ENCODE measurements at places on chromosomes 5 and 9.

DNA sequence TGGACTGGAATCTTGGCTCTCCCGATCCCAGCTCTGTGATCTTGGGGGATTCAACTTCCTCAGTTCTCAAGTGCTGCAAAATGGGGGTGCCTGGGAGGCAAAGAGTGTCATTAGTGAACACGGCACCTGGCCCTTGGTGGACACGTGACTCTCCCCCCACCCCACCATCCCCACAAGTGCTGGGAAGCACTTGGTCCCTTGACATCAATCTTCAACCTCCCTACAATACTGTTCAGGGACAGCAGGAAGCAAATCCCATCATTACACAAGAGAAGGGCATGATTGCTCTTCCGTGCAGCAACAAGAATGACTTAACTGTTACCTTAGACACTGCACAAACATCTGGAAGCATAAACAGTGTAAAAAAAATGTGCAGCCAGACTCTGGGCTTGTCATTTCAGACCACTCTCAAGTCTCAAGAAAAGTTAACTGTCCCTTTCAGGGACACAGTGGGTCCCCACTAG lies 61.4 kb downstream of the PSMB7 start:
- DNase-seq = no peak

DNA sequence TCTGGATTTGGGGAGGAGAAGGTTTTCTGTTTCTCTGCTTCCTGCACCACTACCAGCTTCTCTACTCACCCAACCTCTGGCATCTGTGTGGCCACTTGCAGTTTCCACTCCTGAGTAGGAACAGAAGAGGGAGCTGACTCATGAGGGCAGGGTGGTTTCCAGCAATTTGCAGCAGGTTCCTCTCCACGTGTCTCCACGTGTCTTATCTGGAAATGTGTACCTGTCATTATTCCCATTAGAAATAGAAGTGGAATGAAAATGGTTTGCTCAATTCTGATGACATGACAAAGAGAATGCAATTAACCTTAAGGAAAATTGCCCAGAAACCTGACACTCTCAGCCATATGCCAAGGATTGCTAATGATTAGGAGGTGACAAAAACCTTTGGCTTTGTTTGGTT lies 33.0 kb downstream of the EGFLAM start:
- DNase-seq = no peak

DNA sequence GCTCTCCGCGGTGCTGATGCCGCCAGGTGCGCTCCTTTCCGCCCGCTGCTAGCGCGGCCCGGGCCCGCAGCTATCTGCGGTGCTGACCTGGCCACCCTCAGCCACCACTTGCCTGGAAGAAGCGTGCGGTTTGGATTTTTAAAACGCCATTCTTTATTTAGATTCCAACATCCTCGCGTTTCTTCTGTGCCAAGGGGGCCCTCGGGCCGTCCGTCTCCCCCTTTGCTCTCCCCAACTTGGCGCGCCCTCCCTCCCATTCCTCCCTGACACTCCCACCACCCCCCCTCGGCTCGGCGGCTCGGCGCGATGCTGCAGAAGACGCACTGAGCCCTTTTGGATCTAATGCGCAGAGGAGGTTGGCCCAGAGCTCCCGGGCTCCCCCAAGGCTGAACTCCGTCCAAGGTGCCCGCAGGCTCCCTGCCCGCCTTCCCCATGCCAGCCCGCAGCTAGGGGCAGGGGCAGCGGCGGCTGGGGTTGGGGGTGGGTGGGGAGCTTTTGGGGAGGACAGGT lies at the start of gene BARHL1:
Gene BARHL1 (plus strand): TSS at position 331 of the 510 bp plus-strand sequence. CDS start 192 bp downstream, outside the sequence.
- DNase-seq = no peak

GRCh38 chr5:2909035-2909434 lies 157.6 kb upstream of the IRX2 start:
- DNase-seq = no peak

GRCh38 chr9:91053824-91054223 lies 252.2 kb downstream of the SYK start:
- no peak for DNase-seq

- DNase-seq = no peak
Observed at GRCh38 chr5:154076240-154076922, 37.6 kb downstream of the MFAP3 start.

DNA sequence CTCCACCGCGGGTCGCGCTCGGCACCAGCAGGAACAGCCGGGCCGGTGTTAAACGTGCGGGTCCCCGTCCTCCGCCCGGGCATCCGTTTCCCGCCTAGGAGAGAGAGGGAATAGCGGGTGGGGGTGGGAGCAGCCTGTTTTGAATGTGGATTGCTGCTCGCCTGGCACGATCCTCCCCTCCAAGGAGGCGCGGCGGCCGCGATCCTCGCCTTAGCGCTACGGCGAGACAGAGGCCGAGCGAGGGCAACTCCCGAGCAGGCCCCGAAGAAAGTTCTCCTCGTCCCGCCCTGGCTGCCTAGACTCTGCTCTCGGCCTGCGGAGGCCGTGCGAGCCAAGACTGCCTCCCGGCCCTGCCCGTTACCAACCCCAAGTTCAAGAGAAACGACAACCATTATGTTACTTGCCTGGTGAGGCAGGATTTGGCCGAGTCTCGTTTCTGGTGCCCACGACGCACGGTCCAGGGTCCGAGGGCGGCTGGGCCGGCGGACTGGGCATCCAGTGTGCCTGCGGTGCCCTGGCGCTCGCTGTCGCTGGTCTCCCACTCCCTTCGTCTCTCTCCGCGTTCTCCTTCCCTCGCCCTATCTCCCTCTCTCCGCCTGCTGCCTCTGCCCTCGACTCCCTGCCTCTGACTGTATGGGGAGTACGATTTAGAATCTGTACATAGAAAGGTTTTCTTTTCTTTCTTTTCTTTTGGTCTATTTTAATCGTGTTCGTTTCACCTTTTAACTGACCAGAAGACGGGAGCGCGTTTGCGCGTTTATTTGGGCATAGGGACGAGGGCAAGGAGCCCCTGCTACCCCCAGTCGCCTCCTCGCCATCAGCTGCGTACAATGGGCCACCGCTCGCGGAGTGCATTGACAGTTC lies 724 bp downstream of the NR2F1-AS1 start:
- no peak for DNase-seq

DNA sequence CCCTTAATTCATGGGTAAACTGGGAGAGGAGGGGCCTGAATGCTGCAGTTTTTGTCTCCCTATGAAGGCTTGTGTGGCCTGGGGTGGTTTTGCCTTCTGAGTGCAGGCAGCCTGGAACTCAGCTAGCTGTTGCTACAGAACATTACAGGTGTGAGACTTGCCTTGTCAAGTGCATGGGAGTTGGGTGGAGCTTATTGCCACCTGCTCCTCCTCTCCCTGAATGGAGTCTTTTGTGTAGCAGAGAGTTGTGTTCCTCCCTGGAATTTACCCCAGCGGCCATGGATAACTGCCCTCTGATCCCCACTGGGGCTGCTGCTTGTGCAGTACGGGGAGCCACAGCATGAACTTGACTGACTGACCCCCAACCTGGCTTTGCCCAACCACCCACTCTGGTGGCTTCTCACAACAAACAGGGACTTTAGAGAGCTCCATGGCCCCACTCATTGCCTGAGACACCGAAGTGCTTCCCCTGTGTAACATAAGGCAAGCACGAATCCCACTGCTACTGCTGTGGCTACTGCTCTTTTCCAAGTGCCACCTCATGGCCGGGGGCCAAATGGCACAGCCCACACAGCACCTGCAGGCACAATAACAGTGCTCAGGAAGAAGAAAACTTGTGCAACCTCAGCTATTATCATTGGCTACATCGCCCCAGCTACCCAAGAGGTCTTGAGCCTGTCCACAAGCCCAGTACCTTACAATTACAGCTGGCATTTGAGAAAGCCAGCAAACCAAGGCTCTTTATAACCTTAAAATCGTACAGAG lies 942.9 kb downstream of the CDH18 start:
- no peak for DNase-seq

- no peak for DNase-seq
Observed at GRCh38 chr5:41094871-41095270, 23.7 kb upstream of the MROH2B start.

- no peak for DNase-seq
Observed at GRCh38 chr9:133951265-133951664, 40.9 kb downstream of the VAV2 start.

- DNase-seq = no peak
Observed at GRCh38 chr9:126236273-126236672, 90.4 kb upstream of the MVB12B start.

GRCh38 chr5:125575891-125576505 lies 829.6 kb upstream of the ZNF608 start:
- DNase-seq = no peak

GRCh38 chr9:36924071-36924470 lies 110.0 kb downstream of the PAX5 start:
- DNase-seq = no peak

GRCh38 chr5:138077064-138077696 lies 6.7 kb upstream of the WNT8A start:
- DNase-seq = peak; percentile 17

DNA sequence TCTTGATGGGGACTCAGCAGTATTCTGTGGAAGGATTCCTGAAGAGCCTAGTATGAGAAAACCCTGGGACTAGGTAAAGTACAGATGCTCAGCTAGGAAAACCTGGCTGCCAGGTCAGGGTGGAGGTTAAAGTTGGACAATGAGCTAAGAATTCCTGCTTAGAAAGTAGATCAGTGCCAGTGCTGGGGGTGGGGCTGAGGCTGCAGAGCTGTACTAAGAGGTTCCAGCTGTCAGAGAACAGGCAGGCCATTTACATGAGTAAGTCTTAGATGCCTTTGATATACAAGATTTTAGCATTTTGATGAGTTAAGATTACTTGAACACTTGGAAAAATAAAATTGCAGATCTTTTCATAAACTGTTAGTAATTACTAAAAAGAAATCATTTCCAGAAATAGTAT lies 332.3 kb upstream of the NUDT12 start:
- no peak for DNase-seq

DNA sequence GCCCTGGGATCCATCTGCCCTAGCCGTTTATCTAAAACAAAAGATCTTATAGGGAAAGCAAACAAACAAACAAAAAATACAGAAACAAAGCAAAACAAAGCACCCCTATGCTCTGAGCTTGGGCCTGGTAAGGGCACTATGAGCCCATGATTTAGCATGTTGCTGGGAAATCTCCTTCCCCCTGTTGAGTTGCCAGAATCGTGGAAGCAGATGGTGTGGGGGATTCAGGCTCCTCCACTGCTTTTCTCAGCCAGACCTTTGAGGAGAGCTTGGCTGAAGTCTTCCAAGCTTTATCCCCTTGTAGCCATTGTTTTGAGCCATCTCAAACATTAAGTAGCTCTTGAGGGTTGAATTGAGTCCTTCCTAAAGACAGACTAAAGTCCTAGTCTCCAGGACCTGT lies 29.9 kb downstream of the TMC1 start:
- DNase-seq = no peak
